ENCODE measurements at places on chromosomes 2 and 18.

GRCh38 chr2:103292573-103292972 lies 530.7 kb downstream of the TMEM182 start:
- no peak for DNase-seq

DNA sequence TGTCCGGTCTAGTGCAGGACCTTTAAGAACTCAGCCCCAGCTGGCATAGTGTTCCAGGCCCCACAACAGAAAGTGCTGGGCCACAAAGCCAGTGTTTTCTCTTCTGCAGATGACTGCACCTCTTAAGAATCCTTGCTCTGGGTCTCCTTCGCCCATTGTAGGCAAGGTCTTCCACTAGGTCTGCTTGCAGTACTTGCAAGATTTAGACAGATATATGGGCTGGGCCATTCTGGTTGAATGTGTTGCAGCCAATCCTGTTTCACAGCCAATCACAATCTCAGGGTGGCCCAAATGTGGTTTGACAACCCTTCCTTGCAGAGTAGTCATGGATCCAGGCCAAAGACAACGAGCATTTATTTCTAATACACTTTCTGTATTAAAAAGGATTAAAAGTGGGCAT lies 13.1 kb upstream of the PIEZO2 start:
- DNase-seq: no peak

DNA sequence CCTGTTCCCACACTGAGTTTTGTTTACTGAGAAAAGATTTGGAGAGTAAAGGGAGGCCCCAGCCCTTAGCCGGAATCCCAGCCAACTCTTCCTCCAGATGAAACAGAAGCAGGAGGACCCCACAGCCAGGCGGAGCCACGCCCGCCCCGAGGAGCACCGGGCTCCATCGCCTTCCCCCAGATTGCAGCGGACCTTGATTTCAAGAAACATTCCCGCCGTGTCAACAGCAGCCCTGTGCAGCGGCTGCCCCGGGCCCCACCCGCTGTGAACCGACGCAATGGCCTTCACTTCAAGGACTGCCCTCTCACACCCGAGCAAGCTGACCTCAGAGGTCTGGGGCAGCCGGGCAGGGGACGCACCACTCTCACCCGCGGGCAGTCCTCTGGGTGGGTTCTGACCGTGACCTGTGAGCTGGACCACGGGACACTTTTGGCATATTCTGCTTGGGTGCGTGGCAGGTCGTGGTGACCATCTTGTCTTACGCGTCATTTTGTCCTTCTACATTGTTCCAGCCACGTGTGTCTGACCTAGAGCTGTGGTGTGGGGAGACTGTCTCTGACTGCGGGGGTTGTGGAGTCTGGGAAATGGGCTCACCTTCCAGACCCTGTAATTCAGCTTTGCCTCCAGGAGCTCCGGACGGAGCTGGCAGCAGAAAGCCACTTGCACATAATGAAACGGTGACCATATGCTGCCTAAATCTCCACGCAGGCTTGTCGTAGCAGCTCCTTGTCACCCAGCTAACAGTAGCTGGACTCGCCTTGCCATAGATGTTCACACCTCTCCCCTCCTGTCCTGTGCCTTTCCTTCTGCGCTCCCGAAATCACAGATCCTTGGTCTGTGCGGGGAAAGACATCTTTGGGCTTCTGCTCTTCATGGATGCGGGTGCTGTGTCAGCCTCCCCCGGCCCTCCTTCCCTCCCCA lies 32.0 kb upstream of the INHBB start:
- DNase-seq: no peak

DNA sequence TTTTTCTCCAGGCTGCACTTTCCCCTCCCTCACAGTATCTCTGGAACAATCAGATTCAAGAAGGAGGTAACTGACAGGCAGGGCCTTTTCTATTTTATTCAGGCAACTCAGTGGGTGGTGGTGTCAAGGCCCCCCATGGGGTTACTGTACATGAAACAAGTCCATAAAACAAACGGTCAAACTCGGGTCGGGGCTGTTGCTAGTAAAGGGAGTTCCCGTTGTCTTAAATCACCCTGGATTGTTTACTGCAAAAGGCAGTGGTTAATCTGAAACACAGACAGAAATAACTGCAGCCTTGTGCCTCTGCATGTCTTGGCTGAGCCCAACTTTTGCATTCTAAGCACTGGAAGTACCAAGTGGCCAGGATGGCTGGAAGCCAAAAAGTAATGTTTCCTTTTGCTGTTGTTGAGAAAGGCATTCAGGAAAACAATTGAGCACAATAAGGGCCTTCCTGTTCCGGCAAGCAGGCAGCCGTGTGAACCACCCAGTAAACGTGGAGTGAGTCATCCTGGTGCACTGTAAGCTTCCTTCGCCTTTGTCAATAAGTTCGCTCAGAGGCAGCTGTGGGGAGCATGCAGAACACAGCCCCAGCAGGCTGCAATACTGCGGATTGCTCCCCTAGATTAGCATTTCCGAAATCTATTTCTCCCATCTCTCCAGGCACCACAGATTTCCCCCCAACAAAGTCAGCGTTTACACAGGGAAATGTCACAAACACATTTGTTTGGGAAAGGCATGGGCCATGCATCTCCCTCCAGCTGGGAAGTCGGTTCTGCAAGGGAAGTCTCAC lies 149.6 kb downstream of the IRS1 start:
- DNase-seq: peak; percentile 87

GRCh38 chr2:86213699-86214502 lies 14.6 kb downstream of the MRPL35 start:
- DNase-seq: no peak

DNA sequence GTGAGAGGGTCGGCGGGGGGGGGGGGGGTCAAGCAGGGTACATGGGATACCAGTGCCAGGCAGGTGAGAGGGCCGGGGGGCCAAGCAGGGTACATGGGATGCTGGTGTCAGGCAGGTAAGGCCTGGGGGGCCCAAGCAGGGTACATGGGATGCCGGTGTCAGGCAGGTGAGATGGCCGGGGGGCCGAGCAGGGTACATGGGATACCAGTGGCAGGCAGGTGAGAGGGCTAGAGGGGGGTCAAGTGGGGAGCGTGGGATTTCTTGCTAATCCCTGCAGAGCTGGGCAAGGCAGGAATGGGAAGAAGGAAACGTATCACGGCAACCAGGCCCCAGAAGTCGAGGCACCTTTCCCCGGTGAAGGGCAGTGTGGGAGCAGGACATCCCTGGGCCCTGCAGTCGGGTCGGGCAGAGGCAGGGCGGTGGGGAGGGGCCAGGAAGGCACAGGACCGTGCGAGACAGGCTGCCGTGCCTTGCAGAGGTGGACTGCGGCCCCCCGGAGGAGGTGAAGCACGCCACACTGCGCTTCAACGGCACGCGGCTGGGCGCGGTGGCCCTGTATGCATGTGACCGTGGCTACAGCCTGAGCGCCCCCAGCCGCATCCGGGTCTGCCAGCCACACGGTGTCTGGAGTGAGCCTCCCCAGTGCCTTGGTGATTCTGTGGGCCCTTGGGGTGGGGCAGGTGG lies 49.3 kb downstream of the MTERF4 start:
- no peak for DNase-seq

GRCh38 chr18:62339106-62339988 lies 14.2 kb downstream of the TNFRSF11A start:
- DNase-seq: no peak

- no peak for DNase-seq
Observed at GRCh38 chr2:98868548-98869271, 67.3 kb downstream of the CRACDL start.

DNA sequence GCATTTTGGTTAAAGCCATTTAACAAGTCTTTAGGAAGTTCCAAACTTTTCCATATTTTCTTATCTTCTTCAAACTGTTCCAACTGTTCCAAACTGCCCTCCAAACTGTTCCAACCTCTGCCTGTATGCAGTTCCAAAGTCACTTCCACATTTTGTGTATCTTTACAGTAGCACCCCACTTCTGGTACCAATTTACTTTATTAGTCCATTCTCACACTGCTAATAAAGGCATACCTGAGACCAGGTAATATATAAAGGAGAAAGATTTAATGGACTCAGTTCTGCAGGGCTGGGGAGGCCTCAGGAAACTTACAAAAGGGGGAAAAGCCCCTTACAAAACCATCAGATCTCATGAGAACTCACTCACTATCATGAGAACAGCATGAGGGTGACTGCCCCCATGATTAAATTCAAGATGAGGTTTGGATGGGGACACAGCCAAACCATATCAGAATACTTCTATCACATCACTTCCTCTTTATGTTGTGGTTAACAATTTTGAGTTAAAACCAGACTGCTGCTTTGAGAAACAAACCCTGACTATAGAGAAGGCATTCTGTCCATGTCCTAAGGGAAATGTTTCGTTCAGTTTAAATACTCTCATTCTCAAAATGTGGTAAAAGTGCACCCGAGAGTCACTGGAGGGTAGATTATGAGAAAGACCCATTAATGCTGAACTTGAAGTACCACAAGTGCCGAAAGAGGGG lies 11.0 kb downstream of the IL18R1 start:
- peak; percentile 33 for DNase-seq

DNA sequence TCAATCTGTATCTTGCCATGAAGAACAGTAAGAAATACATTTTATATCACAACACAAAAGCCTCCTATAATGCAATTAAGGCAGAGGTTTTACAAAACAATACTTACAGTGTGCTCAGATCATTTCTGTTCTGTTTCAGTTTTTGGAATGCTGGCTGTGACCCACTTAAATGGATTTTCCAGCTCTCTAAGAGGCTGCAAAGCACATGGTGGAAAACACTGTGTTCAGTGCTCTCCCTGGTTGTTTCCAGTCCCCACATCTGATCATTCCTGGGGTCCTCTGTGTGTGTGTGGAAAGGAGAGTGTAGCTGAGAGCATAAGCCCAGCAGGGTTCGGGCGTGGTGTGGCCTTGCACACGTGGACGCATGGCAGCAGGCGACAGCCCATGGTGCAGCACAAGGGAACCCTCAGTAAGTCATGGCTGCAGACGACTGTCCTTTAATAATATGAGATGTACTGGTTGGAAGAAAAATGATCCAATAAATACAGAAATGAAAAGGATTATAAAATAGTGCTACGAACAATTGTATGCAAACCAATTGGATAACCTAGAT lies 95.6 kb downstream of the FAM210A start:
- no peak for DNase-seq

GRCh38 chr2:165743442-165743841 lies 50.6 kb downstream of the GALNT3 start:
- DNase-seq: peak; percentile 99
